ENCODE measurements at places on chromosomes 7 and 10.

- DNase-seq, result no peak
These were observed 5.3 kb downstream of the CALU start for GRCh38 chr7:128744366-128744905.

- peak; percentile 24 for DNase-seq
These were observed 128.8 kb upstream of the FAM20C start for GRCh38 chr7:63521-64021.

- no peak for DNase-seq
These were observed 35.8 kb downstream of the WIPF3 start for GRCh38 chr7:29841926-29842701.

DNA sequence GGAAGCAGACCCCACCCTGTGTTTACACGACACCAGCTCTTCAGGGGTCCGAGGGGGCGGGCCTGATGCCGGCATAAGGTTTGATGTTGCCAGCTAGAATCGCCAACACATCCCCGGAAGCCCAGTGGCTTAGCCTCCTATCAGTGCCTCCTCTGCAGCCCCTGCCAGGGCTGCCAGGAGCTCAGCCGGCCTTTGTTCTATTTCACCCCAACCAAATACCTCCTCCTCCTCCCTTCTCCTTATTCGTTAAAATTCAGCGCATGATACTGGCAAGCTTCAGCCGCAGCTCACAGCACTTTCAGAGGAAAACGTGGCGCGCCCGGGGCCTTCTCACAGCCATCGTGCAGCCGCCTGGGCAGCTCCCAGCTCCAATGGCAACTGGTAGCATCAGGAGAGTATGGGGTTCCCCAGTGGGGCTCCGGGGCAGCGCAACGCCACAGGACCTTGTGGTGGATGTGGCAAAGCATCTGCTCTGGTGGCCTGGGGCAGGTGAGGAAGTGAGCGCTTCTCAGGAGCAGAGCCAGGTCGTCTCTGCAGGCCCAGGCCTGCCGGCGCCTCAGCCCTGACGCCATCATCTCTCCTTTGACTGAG lies 176.4 kb upstream of the RHEB start:
- DNase-seq, result no peak

DNA sequence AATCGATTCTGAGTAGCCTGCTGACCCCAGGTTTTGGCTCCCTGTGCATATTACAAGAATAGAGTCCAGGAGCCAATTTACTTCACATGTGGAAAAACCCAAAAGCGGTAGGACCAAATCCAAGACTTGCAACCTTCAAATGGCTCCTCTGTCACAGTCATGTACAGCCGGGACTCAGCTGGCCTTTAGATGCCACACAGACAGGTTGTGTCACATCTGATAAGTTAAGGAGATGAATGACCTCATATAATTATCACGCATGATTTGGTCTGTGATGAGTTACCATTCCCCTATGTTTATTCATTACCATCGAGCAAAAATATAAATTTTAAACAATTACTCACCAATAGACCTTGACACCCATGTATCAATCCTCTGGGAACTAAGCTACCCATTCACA lies 14.2 kb downstream of the CACNA2D1 start:
- no peak for DNase-seq

DNA sequence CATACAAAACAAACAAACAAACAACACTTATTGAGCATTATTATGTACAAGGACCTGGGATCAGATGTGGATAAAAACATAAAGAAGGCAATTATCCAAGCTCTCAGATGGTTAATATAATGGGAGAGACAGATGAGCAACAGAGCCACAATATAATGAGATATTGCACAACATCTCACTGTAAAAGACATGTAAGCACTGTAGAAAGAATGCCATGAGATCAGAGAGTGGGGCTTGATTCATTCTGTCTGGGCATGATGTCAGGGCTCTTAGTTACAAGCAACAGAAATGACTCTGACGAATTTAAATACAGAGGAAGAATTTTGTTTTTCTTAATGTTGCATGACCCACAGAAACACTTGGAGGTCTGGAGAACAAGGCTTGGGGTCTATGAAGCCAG lies 164.7 kb upstream of the PLXDC2 start:
- no peak for DNase-seq

DNA sequence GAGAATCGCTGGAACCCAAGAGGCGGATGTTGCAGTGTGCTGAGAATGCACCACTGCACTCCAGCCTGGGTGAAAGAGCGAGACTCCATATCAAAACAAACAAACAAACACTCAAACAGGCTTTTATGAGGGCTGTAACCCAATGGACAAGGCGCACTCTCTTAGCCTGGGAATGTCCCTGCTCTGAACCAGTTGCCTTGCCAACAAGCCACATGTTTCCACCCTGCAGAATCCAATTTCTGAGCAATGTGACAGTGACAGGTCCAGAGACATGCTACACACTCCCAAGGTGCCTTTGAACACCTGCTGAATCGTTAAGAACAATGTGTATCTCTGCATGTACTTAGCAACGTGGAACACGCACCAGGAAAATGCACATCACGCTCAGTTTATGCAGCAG lies 186.8 kb upstream of the AUTS2 start:
- no peak for DNase-seq

DNA sequence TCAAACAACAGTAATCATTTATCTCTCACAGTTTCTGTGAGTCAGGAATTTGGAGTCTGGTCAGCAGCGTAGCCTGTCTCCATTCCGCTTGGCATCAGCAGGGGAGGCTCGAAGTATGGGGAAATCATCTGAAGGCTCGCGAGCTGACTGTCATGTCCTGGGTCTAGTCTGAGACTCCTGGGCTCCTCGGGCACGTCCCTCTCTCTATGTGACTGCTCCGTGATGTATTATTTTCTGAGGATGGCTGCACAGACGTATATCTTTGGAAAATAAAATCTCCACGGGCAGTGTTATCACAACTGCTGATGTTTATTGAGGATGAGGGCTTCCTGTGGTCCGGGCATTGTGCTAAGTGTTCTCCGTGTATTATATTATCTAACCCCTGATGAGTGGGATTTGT lies 23.3 kb upstream of the PCGF5 start:
- no peak for DNase-seq

DNA sequence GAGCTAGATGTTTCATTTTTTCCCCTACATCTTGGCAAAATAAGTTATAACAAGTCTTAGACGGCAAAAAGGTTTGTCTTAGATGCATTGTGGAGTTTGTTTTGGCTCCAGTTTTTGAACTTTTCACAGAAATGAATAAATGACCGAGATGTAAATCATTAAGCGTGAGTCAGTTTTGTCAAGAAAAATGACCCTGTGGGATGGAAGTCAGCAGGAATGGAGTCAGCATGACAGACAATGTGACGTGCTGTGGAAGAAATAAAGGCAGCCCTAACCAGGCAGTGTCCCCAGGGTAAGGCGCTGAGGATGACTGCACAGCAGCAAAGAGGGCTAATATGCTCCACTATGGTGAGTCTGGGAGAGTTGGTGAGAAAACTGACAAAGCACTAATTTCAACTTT lies 163.2 kb downstream of the NOC3L start:
- DNase-seq, result no peak

GRCh38 chr10:86952106-86952505 lies 5.3 kb downstream of the MMRN2 start:
- no peak for DNase-seq

- DNase-seq, result no peak
These were observed 217.7 kb upstream of the KCND2 start for GRCh38 chr7:120055300-120055699.

GRCh38 chr7:99142727-99143520 lies 984 bp downstream of the SMURF1 start:
- DNase-seq, result peak; percentile 32

GRCh38 chr10:101896225-101896877 lies 52.8 kb upstream of the KCNIP2 start:
- DNase-seq, result no peak

DNA sequence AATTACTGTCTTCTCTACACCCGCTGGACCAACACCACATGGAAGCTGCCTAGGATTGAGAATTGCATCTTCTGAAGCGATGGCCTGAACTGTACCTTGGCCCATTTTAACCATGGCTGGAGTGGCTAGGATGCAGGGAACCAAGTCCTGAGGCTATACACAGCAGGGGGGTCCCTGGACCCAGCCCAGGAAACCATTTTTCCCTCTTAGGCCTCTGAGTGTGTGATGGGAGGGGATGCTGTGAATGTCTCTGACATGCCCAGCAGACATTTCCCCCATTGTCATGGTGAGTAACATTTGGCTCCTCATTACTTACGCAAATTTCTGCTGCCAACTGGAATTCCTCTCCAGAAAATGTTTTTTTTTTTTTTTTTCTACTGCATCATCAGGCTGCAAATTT lies 822.7 kb downstream of the PCDH15 start:
- DNase-seq, result no peak

DNA sequence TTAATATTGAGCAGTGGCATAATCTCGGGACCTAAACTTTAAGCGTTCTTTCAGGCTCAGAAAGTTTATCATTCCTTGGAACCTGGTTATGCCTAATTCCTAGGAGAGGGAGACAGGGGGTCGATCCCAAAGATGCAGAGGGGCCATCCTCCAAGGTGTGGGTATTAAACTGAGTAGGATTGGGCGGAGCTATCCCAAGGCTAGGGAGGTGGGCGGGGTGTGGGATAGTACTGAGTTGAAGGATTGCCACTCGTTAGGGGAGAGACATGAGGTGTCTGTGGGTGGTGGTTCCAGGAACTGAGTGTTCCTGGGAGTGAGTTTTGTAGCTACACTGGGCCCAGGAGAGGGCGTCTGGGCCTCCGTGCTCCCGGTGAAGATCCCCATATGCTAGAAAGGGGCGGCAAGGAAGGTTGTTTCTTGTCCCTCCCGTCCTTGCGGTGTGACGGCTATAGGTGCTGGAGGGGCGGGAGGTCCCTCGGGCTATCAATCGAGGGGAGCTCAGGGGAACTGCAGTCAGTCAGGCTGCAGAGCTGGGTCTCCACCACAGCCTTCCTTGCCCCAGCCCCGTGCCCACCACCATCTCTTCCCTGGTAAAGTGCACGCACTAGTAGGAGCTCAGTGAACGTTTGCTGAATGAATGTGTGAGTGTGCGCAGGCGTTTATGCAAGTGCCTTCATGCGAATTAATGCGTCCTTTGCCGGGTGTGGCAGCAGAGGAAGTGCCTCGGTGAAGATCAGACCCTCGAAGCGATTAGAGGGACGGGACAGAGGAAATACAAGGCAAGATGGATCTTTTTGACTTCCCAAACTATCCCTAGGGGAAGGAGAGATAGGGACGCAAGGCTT lies 3.0 kb upstream of the HMX2 start:
- no peak for DNase-seq

GRCh38 chr7:122301858-122302760 lies 2.4 kb downstream of the FEZF1 start:
- DNase-seq, result no peak

DNA sequence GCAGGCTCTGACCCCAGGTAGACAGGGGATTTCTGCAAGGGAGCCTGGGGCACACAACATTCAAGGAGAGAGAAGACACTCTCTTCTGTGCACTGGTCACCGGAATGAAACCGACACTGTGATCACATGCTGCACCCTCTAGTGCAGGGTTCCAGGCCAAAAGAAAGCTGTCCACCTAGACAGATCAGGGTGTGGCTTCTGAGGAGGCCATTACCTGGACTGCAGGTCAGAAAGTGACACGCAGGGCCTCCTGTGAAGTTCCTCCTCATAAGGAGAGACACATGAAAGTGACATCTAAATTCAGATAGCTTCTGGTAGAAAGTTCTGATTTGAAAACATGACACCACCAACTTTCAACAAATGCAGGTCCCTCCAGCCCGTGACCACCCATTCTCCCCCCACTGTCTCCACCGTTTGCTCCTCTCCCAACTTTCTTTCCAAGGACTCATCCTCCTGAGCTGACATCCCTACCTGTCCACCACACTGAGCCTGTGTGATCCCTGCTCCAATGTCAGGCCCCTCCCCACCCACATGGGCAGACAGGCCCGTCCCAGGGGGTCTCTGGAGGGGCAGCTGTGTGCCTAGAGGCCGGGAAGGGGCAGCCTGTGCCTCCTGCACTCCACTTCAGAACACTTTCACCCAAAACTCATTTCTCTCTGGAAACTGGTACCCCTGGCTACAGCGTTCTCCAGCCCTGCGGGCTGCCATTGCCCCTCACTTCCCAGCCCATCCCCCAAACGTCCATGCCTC lies 198.0 kb downstream of the TNS3 start:
- DNase-seq, result no peak

GRCh38 chr10:132388891-132389432 lies 8.0 kb upstream of the PWWP2B start:
- no peak for DNase-seq

DNA sequence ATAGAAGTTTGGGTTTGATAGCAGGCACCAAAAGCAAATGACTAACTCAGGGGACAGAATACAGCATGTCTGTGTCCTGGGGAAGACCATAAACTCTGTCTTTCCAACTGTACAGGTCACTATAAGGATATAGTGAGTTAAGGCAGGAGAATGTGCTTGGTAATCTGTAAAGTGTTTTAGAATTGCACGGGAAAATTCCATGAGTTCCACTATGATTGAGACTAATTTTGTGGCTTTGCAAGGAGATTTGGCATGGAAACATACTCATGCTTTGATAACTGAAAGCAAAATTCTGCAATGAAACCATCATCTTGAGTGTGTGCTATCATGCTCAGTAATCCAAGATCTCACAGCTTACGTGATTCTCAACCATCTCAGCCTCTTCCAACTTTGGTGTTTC lies 152.6 kb downstream of the PKD1L1 start:
- no peak for DNase-seq

GRCh38 chr7:116724560-116725231 lies 52.7 kb downstream of the MET start:
- DNase-seq, result no peak

DNA sequence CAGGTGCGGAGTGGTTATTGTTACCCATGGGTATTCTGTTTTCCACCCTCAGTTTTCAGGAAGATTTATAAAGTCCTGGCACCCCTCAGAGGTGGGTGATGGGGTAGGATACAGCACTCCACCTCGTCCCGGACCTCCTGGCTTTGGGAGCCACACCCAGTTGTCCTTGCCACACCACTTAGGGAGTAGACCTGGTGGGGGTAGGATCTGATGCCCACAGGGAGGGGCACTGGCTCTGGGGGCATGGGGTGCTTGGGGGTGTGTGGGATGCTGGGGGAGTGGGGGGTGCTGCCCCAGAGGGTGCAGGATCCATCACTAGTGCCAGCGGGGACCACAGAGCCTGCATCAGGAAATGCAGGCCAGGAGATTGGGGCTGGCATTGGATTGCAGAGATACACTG lies 4.5 kb downstream of the ZNF511 start:
- no peak for DNase-seq

DNA sequence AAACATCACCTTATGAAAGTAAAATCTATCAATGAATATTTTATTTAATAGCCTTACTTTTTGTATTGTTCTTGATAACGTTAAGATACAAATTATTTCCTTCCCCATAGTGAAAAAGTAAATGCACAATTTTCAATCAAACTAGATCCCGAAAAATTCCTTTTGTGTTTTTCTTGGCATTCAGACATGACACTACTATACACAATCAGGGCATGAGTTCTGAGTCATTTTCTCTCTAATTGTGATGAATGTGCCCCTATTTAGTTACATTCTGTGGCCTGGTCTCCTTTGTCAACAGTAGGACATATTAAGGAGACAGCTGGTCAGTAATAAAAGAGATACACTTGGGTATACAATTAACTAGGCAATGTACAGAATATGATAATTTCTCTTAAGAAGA lies 19.8 kb downstream of the COL1A2 start:
- peak; percentile 89 for DNase-seq

Measured in NCI-H1694 (cell line).